ENCODE measurements at places on chromosomes 2 and 18.

DNA sequence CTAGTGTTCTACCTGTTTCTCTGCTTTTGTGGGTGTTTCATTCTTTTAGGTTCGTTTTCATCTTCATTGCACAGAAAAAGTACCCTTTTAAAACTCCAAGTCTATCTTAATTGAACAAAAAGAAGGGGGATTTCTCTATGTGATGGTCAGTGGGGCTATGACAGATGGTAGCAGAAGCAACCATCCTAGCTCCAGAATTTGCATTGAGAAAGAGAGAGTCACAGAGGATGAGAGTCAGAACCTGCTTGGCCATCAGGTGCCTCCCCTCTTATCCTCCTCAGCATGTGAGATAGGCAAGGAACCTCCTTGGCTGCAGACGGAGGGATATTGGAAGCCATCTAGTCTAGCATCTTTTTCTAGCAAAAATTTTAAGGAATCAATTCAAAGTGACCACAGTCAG lies 398.0 kb upstream of the DCC start:
- DNase-seq, result no peak

- DNase-seq, result peak; percentile 65
These were observed at the start of gene SCN1A for GRCh38 chr2:166127217-166128155. Gene SCN1A, minus strand, starts transcription at chr2:166128020. Its CDS starts 54,399 bp downstream, at chr2:166073621.

- no peak for DNase-seq
These were observed 1.0 kb downstream of the LIMS1 start for GRCh38 chr2:108535357-108535631.

- DNase-seq, result no peak
These were observed 13.0 kb upstream of the TET3 start for GRCh38 chr2:73971722-73972121.

DNA sequence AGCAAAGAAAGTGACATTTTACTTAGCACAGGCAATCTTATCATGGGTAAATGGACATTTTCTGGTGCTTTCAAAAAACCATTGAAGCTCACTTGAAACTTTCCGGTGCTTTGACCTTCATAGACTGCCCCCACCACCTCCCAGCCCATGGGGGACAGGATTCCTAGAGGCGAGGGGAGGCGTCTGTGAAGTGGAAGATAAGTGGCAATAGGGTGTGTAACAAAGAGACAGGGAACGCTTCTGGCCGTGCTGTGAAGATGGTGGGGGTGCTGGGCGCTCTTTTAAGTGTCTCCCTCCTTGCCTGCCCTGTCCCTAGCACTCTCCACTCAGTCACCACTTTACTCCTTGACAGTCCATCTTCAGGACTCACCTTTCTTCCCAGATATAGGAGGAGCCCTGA lies 23.4 kb upstream of the GMPPA start:
- no peak for DNase-seq

- no peak for DNase-seq
These were observed 553.3 kb upstream of the TNP1 start for GRCh38 chr2:217413193-217413592.

DNA sequence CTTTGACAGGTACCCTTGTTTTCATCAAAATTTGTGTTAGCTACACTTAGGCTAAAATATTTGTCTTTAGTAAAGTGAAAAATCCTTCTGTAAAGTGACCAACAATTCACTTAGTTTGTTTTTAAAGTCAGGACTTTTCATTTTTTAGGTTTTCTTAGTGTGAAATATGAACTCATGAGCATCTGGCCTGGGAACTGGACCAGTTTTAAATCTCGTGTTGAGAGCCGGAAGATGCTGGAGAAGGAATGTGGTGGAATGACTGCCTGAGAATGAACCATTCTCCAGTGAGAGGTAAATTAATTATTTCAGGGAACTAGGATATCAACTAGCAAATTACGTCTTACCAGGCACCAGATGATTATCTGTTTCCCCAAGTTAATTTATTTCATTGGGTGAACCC lies 305.7 kb downstream of the AGPS start:
- DNase-seq, result peak; percentile 13

GRCh38 chr2:191625016-191625415 lies 52.9 kb upstream of the NABP1 start:
- no peak for DNase-seq

GRCh38 chr2:19232312-19232711 lies 126.1 kb downstream of the OSR1 start:
- DNase-seq, result no peak

- no peak for DNase-seq
These were observed 68.7 kb upstream of the FN1 start for GRCh38 chr2:215504547-215504946.

- DNase-seq, result no peak
These were observed 34.8 kb downstream of the MYO3B start for GRCh38 chr2:170212625-170213280.

DNA sequence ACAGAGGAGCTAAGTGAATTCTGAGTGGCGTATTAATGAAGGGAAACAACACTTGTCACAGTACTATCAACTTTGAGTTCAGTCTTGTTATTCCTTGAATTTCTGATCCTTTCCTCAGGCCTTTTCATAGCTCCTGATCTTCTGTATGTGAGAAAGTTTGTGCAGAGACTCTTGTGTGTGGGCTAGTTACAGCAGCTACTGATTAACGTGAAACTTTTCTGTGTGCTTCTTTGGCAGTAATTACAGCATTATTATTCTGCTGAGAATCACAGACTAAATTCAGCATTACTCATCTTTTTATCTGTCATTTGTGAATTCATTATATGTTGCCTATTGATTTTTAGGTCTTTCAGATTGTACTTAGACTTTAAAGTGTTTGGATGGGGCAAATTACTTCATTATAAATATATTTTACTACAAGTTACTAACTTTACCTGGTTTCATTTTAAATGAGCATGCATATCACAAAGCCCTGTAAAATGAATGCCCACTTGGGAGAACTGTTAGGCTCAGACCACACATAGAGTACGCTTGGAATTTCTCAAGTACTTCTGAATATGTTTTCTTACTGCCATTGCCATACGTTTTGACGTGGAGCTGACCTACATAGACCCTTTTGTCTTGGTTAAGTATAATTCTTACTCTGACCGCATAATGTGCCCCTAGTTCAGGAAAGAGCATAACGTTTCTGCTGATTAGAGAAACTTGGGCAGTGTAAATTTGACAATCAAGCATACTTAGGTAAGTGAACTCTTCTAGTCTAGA lies 36.2 kb downstream of the CREB1 start:
- no peak for DNase-seq

All from SK-N-DZ (cell line).